ENCODE measurements at places on chromosomes 5 and 9.

GRCh38 chr9:98786750-98787510, 9.4 kb downstream of the ANKS6 start:
- no peak for DNase-seq

- no peak for DNase-seq
Measured at GRCh38 chr5:41748631-41749030, 121.6 kb downstream of the OXCT1 start.

- DNase-seq: no peak
Measured at GRCh38 chr5:15506897-15507296, 6.9 kb downstream of the FBXL7 start.

DNA sequence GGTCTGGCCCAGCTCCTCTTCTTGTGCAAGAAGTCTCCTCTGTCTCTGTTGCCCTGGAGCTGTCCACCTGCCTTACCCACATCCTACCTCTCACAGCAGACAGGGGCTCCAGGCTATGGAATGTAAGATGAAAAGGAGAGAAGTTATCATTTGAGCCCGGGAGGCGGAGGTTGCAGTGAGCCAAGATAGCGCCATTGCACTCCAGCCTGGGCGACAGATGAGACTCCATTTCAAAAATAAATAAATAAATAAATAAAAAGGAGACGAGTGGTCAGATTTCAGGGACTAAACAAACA, 37.5 kb upstream of the DENND4C start:
- no peak for DNase-seq

DNA sequence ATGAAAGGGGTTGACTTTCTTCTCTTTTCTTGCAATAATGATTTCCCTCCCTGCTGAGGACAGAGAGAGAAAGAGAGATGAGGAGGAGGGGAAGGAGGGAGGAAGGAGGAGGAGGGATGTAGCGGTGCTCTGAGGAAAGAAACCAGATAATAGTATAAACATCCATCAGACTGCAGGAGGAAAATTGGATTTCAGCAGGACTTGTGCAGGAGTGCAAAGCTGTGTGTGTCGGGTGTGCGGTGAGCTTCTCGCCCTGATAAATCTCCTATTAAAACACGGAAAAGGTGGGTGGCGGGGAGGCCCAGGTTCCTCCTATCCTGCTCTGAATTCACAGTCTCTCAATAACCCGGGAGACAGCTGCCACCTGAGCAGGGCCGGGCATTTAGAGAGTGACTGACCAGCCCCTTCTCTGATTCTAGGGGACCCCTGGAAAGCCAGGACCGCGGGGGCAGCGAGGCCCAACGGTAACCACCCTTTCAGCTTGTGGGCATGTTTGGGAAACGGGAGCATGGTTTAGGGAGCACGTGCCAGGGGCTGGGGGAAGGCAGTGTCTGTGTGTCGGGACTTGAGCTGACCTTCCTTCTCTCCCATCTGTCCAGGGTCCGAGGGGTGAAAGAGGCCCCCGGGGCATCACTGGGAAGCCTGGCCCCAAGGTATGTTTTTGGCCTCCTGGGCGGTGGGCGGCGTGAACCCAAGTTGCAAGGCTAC, 85.8 kb upstream of the FCN2 start:
- no peak for DNase-seq

GRCh38 chr5:6503342-6503741, 54.7 kb downstream of the UBE2QL1 start:
- DNase-seq: no peak

GRCh38 chr9:130268521-130269211, 3.1 kb downstream of the HMCN2 start:
- no peak for DNase-seq

DNA sequence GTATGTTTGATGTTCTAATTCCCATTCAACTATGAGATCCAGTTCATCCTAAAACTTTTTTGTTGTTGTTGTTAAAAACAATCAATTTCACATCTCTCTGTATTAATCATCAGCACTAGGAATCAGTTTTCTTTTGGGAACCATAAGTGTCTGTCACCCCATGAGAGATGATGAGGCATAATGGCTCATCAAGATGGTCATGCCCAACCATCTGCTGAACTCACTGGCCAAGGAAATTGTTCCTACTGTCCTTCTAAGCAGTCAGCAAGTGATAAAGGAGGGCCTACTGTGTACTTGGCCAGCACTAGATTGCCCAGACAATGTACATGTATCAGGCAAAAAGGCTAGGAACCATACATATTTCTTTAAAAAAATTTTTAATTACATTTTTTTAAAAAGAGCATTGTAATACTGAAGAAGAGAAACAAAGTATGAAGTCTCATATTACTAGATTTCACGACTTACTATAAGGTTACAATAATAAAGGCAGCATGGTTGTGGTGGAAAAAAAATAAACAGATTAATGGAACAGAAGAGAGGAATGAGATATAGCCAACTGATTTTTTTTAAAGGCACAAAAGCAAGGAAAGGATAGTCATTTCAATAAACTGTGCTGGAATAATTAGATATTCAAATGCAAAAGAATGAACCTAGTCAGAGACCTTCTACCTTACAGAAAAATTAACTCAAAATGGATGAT, 458.3 kb downstream of the SPOCK1 start:
- DNase-seq: no peak

DNA sequence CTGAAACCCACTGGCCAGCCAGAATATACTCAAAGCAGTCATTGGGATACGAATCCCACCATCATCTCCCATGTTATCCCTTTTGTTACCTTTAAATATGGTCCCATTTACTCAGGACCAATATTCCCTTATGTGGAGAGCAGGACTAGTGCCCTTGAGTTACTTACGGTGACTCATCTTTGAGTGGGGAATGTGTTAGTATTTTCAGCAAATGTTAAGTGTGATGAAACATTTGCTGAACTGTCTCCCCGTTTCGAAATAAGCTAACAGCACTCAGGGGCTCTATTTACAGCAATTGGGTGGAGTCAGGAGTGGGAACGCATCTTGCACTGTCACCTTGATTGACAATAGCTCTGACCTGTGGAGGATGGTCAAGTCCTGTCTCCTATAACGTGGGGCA, 67.4 kb downstream of the CTSL start:
- DNase-seq: peak; percentile 56

DNA sequence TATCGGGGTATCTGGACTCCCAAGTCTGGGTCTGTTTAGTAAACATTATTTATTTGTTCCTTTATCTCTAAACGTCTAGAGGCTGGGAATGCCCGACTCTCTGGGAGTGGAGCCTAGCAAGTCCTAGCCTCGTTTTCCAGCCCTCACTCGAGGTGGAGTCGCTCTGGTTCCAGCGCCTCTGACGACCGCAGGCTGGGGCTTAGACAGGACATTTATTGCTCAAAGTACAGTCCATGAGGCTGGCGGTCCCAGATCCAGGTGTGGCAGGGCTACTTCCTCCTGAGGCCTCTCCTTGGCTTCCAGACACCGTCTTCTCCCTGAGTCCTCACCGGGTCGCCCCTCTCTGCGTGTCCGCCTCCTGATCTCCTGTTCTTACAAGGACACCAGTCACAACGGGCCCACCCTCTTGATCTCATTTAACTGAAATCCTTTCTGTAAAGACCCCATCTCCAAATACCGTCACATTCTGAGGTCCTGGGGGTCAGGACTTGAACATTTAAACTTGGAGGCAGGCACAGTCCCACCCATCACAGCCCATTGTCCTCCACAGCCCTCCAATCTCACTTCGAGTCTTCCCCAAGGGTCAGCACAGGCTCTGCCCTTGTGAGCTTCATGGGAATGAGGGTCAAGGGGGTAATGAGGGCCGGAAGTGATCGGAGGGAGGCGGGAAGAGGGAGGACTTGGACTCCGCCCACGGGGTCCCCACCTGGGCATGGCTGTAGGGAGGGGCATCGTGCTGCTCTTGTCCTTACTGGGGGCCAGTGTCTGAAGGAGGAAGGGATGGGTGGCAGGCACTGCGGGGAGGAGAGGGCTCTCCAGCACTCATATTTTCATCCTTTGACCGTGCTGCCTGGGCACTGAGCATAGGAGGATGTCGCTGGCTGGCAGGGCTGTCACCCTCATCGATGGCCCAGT, 12.2 kb upstream of the CLPTM1L start:
- DNase-seq: no peak

DNA sequence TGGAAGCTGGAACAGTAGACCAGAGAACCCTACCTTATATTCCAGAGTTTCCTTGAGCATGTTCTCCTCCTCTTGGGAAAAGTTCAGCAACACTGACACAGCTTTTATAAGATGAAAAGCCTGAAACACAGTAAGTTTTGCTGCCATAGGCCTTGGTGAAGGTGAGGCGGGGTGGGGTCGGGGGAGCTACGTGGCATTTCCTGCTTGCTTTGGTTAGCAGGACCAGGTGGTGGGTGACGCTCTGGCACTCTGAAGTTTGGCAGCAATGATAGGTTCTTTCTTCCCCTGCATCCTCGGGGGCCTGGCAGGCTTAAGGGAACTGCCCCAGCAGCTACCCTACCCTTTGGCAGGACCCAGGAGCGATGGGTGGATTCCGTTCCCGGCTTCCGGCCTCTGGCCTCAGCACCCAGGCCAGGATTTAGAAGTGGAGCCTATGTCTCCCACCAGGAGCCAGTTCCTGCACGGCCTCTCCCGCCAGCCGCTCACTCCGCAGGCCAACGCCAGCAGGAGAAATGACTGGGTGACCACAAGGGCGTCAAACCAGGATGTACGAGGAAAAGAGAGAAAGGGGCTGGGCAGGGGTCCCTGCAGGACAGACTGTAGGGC, 19.3 kb downstream of the ARPC5L start:
- DNase-seq: no peak

DNA sequence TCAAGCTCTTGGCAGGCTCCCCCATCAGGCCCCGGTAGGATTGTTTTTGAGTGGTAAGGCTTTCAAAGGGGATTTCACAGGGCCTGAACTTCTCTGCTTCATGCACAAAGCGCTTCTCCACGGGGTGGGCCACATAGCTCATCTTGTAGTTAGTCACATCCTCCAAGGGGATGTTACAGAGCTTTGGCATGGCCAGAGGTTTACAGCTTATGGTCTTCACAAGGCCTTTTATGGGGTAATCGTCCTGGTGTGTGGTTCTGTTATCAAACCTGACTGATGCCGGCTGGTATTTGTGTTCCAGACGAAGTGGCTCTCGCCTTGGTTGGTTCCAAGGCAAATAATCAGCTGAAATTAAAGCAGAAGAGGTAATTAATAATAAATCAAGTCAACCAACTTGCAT, 104.3 kb downstream of the SAXO1 start:
- DNase-seq: no peak

DNA sequence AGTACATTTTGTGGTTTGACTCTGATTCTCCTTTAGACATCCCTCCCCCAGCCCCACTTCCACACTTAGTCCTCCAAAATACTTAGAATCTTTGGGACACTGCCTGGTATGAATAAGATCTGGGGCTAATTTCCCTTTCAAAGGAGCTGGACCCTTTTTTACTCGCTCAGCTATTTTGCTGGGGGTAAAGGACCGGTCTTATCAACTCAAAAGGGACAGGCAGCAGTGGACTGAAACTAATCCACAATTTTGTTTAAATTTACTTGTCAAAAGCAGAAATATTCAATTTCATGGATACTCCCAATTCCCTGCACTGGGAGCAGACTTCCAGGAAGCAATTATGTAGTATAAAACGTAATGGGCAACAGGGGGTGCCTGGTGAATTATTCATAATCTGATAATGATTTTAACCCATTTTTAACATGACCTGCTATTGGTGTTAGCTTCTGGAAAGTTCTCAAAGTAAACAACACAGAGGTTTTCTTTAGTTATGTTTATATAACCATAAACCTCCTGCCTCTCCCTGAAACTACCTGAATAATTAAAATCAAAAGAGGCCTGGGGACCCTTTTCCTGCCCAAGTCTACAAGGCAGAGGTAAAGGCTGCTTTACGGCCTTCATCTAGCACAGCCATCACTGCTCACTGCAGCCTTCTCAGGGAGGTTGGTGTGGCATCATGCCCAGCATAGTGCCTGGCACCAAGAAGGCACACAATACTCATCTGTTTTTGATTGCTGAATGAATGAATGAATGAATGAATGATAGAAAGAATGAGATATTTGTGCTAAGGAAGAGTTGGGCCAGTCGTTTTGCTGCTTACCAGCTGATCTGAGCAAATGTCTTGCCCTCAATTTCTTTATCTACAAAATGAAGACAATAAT, 44.2 kb upstream of the GNPDA1 start:
- DNase-seq: no peak

GRCh38 chr9:87564111-87564510, 66.4 kb downstream of the DAPK1 start:
- no peak for DNase-seq

DNA sequence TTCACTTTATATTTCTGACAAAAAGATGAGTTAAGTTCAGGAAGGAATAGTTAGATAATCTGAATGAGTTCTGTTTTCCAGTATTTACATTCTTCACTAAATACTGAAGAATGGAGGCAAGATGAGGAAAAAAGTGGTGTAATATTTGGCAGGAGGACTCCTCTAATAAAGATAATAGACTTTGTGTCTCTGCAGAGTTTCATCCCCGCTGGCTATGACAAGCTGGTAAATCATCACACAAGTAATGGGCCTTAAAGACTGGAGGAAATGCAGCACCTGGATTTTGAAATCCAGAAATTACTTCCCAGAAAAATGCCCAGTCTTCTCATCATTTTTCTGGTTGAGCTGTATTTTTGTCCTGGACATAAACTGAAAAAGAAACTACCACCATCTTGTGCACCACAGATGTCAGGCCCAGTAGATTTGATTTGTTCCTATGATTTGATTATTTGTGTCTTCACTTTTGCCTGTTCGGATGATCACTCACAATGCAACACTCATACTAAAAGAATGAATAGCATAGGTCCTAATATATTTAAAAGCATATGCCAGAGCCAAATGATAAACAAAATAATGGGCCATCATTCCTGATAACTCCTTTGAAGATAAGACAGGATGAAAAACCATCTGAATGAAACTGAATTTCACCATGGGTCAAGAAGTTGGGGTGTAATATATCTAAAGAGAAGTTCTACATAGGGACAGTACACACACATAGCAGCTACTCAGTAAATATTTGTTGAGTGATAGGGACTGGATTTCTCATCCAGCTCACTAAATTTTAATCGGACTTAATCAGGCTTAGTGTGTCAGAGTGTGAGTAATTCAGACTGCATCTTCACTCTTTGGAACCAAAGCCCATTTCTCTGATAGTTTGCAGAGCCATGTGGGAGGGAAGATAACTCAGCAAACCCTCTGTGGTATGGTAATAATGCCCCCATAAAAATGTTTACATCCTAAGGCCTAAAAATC, 200.5 kb downstream of the HINT1 start:
- DNase-seq: no peak

DNA sequence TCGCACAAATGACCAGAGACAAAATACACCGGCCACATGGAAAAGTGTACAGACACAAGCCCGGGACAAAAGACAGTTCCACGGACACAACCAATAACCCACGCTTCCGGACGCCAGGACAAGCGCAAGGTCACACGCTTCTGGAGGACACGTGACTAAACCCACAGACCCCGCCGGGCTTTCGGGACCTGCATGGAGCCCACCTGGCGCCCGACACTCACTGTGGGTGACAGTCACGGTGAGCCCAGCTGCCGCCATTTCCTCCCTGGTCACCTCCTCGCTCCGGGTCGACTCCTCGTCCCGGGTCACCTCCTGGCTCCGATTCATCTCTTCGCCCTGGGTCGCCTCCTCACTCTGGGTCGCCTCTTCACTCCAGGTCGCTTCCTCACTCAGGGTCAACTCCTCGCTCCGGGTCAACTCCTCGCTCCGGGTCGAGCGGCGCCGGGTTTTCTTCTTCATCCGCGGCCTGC, 470 bp downstream of the BAG1 start:
- no peak for DNase-seq

DNA sequence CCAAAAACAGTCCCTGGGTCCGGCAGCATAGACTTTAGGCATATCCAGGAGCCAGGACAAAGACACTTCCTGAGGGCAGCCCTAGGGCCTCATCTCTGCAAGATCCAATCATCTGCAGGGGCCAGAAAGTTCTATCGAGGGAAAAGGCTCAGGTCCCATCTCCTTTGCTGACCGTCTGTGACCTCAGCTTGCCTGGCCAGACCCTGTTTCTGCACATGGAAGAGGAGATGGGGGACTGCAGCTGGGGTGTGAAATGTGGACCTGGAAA, 51.0 kb upstream of the FCN1 start:
- DNase-seq: no peak
